ENCODE measurements at places on chromosomes 12 and 14.

DNA sequence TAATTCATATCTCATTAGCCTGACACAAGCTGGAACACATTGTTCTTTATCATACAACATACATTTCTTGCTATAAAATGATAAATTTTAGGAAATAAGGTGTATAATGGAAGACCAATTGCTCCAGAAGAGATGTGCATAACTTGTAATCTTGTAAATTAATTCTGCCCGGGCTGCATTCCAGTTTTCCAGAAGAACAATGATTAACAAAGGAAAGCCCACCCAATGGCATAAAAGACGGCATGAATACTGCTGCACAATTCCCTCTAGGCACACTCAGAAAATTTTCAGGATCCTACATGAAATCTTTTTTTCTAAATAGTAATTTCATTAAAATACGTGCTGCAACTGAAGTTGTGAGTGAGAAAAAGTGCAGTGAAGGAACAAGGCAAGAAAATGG is 137.4 kb upstream of the KRR1 start:
- DNase-seq: no peak

- no peak for DNase-seq
Measured at GRCh38 chr14:83838226-83838625, 1691.7 kb upstream of the FLRT2 start.

- no peak for DNase-seq
Measured at GRCh38 chr14:50059763-50060616, 56.4 kb downstream of the VCPKMT start.

DNA sequence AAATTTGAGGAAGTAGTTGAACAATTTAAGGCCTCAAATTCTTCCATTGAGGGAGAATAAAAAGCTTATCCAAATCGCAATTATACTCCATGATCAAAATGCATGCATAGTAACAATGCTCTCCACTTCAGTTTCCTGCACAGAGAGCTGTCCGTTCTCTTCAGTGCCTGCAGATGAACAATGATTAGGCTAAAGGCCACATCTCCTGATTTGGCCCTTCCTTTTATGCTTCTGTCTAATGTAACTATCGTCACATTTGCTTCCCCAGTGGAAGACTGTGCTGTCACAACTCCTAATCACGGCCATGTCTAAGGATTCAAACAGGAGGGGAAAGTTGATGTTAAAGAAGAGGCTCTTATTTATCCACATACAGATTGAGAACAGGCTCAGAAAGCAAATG is 113.6 kb upstream of the NPAS3 start:
- peak; percentile 51 for DNase-seq
